Inflammatory macrophage (primary cell): ENCODE measurements at places on chromosomes 16 and 17.

DNA sequence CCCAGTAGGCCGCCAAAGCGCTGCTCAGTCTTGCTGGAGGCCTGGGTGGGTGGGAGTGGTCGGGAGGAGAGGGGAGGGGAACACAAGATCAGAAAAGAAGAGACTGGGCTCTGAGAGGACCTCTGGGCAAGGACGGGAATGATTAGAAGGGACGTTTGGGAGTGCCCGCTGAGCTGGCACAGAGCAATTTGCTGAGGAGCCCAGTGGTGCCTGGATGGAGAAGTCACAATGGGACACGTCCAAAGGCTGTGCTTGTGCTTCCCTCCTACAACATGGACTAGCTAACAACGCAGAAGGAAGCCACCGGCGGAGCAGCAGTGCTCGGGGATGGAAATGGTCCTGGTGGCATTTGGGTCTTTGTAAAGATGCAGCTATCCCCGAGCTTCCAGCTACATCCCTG, 45.6 kb upstream of the CACNG4 start:
- no peak for DNase-seq

DNA sequence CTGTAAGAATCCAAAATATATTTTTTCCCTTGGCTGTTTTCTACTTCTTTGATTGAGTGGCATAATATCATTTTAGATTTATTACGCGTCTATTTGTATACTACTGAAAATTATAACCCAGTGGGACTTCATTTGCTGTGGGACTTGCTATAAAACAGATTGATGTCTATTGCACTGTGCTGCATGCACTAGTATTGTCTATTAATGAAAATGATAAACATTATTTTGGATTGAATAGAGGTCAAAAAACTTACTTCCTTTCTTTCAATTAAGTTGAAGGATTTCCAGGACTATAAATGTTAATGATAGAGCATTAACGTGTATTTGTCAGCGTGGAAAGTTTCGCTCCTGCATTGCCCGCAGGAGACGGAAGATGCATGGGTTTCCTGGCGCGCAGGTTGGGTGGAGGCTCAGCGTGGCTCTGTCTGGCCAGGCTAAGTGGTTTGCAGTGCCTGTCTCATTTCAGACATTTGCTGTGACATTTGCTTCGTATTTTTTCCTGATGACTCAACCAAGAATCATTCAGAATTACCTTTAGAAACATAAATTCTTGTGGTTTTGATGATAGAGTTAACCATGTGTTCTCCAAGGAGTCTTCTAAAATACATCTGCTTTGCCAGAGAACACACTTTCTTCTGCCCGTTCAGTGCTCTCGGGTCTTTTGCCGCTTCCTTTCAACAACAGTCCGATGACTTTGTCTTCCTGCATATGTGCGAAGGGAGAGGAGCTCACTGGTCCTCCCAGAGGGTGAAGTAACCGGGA, 216.7 kb downstream of the RPTOR start:
- DNase-seq: no peak

- DNase-seq: no peak
Measured at GRCh38 chr16:74034862-74035261, 261.8 kb upstream of the PSMD7 start.

GRCh38 chr16:88867581-88868246, 1.3 kb upstream of the PABPN1L start:
- no peak for DNase-seq

- DNase-seq: no peak
Measured at GRCh38 chr17:43033948-43034881, 9.2 kb downstream of the RND2 start.
